Adrenal gland (tissue), 19 donors: ENCODE measurements at places on chromosomes 7 and 10. TPM values are rescaled to one million over a fixed set of nuclear protein-coding genes. Genes with fewer than 3 reads are reported as not detected.

PTER gene
- 26.9 TPM for total RNA-seq

SLC13A1 gene
- not detected for total RNA-seq

CELF2 gene
- total RNA-seq = 26.0 TPM

SPDYE6 gene
- total RNA-seq = not detected

C10orf67 gene
- total RNA-seq = not detected

TMEM209 gene
- total RNA-seq = 54.0 TPM

SIRT1 gene
- total RNA-seq = 50.5 TPM

MYL10 gene
- not detected for total RNA-seq

RADIL gene
- total RNA-seq = 0.72 TPM

MYO1G gene
- total RNA-seq = 3.2 TPM

SEMA4G gene
- total RNA-seq = 13.9 TPM

MACC1 gene
- total RNA-seq = 6.1 TPM

TMEM176B gene
- total RNA-seq = 48.3 TPM

HABP2 gene
- 0.11 TPM for total RNA-seq

ZNF138 gene
- total RNA-seq = 29.3 TPM

NPSR1 gene
- not detected for total RNA-seq

AVPI1 gene
- 33.9 TPM for total RNA-seq

ARMS2 gene
- total RNA-seq = not detected

ITGB8 gene
- 8.7 TPM for total RNA-seq

TAS2R41 gene
- total RNA-seq = not detected

PVRIG gene
- total RNA-seq = not detected

ZNF25 gene
- total RNA-seq = 9.8 TPM

RARRES2 gene
- total RNA-seq = 2,851 TPM

NPFFR1 gene
- not detected for total RNA-seq

MAT1A gene
- 0.47 TPM for total RNA-seq

SLC18A3 gene
- total RNA-seq = not detected

IDI2 gene
- not detected for total RNA-seq

SMKR1 gene
- total RNA-seq = 1.8 TPM

SPDYE3 gene
- not detected for total RNA-seq

MLXIPL gene
- total RNA-seq = 99.4 TPM
